ENCODE measurements at places on chromosomes 16 and 17.

DNA sequence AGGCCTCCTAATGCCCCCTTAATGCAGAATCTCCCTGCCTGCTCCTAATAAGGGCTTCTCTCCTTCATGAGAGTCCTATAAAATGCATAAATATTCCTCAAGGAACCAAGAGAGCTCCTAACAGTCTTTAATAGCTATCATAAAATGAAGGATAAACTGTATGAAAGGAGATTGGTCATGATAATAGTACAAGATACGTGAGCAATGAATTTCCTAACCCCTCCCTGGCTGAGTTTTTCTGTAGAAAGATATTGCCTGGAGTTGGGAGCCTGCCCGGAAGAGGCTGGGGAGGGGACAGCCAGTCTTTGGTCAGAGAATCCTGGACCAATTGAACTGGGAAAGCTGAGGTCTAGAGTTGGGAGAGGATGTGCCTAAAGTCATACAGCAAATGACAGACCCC is 321.9 kb upstream of the CDH5 start:
- no peak for DNase-seq

DNA sequence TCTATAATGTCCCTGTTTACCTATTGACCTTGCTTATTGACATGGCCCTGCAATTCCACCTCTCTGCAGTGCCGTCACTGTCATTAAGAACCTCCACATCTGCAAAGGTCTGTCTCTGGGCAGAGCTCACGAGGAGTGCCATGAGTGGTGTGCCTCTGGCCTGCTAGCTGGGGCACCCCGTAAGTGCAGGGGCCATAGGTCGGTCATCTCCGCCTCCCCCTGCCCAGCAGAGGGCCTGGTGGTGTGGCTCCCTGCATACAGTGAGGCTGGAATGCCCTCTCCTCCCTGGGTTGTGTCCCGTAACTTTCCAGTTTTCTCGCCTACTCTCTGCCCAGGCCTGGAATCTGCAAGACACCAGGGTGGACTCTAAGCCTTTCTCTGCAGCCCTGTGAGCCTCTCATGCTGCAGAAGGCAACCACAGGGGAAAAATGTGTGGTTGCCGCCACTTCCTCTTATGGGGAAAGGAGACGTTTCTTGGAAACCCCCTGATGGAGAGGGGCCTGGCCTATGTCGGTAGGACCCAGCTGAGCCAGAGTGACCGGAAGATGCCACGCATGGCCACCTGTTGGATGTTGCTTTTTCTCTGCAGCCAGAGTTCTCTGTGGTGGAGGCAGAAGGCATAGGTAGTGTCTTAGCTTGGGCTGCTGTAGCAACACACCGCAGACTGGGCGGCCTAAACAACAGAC is 2.7 kb upstream of the SNX20 start:
- DNase-seq: no peak

GRCh38 chr16:85629326-85629725 is 16.2 kb downstream of the GSE1 start:
- DNase-seq: no peak

DNA sequence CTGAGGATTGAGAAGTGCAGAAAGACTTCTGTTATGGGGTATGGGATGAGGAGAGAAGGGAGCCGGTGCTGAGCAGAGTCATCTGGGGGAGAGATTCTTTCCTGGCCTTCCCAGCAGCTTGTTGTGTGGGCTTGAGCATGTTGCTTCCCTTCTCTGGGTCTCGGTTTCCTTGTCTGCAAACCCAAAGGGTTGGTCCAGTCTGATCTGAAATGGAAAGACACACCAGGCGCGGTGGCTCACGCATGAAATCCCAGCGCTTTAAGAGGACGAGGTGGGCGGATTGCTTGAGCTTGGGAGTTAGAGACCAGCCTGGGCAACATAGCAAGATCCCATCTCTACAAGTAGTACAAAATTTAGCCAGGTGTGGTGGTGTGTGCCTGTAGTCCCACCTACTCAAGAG is 6.0 kb downstream of the SOCS3 start:
- no peak for DNase-seq

- no peak for DNase-seq
These were observed 5.7 kb upstream of the KCNJ12 start for GRCh38 chr17:21370430-21370829.

DNA sequence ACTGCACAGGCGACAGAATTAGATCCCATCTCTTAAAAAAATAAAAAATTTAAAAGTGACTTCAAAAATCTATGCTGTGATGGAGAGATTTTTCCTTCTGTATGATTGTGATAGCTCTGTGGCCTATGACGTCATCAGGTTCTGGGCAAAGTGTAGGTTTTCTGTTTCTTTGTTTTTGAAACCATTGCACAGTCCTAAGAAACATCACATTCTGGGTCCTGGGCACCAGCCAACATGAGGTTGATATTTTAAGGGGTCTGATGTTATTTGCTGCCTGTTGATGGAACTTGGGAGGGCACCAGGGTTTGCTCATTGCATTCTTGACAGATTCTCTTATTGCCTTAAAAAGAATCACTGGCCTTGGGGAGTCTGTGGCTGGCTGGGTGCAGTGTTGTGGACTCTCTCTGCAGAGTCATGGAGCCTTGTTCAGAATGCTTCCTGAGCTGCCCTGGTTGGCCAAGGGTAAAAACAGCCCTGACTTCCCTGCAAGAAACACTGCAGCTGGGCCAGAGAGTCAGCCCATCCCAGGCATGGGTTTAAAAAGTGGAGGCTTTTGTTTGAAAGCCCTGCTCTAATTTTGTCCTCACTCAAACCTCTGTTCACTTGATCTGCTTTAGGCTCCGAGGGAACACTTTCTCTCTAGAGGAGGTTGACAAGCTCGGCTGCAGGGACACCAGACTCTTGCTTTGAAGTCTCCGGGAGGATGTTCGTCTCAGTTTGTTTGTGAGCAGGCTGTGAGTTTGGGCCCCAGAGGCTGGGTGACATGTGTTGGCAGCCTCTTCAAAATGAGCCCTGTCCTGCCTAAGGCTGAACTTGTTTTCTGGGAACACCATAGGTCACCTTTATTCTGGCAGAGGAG is 10.5 kb upstream of the CYLD start:
- no peak for DNase-seq

- no peak for DNase-seq
These were observed 1.9 kb upstream of the KRTAP4-5 start for GRCh38 chr17:41151525-41151924.

- DNase-seq: no peak
These were observed 458 bp downstream of the ENKD1 start for GRCh38 chr16:67666032-67666551.

DNA sequence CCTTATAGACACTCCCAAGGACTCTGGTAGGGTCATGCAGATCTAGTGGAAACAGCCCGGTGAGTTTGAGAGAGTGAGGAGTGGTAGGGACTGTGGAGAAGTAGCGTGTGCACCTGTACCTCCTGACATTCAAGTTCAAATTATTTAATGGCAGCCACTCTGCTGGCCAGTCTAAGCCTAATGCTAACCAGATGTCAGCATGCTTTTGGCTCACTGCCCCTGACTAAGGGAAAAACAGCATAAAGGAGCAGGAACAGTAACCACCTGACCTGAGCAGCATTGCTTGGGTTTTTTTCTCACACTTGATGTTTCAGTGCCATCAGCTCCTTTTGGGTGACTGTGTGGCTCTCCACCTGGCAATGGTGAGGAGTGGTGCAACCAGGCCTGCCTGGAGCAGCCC is 23.8 kb upstream of the SLC12A3 start:
- DNase-seq: peak; percentile 34

- DNase-seq: no peak
These were observed 13.0 kb upstream of the SALL1 start for GRCh38 chr16:51163894-51164566.

GRCh38 chr16:12002447-12003006 is 26.0 kb downstream of the SNX29 start:
- no peak for DNase-seq

DNA sequence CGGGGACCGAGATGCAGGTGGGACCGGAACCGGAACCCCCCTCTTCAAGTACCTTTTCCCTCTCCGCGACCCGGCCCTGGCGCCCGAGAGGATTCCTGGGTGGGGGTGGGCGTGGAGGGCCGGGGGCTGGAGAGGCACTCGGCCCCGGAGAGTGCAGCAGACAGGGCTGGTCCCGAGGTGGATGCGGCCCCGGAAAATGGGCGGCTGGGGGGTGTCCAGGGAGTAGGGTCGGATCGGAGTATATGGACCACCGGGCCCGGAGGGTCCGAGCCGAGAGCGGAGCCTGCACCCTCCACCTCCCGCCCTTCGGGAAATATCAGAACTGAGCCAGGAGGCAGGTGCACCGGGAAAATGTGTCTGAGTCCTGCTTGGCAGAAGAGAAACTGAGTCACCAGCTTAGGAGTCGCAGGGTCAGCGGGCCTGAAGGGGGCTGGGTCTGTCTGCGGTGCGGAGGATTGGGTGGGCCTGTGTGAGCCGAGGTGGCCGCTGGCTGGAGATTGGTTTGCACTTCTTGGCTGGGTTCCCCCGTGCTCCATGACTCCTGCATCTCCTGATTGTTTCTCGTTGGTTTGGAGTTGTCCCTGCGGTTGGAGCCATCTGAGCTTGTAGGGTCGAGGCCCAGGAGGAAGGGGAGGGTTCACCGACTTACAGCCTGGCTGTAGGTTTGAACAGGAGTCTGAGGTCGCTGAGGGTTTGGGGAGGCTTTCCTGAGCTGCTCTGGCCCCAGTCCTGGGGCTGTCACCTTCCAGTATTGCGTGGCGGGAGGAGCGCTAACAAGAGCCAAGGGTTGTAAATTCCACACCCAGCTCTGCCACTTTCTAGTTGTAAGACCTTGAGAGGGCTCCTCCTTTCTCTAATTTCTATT is 518 bp downstream of the SH2B1 start:
- DNase-seq: no peak

GRCh38 chr17:59172436-59173004 is 17.0 kb downstream of the PRR11 start:
- DNase-seq: no peak

- no peak for DNase-seq
These were observed 7.9 kb downstream of the NAT9 start for GRCh38 chr17:74768069-74768762.

GRCh38 chr16:19419698-19420075 is 2.0 kb downstream of the TMC5 start:
- DNase-seq: no peak

DNA sequence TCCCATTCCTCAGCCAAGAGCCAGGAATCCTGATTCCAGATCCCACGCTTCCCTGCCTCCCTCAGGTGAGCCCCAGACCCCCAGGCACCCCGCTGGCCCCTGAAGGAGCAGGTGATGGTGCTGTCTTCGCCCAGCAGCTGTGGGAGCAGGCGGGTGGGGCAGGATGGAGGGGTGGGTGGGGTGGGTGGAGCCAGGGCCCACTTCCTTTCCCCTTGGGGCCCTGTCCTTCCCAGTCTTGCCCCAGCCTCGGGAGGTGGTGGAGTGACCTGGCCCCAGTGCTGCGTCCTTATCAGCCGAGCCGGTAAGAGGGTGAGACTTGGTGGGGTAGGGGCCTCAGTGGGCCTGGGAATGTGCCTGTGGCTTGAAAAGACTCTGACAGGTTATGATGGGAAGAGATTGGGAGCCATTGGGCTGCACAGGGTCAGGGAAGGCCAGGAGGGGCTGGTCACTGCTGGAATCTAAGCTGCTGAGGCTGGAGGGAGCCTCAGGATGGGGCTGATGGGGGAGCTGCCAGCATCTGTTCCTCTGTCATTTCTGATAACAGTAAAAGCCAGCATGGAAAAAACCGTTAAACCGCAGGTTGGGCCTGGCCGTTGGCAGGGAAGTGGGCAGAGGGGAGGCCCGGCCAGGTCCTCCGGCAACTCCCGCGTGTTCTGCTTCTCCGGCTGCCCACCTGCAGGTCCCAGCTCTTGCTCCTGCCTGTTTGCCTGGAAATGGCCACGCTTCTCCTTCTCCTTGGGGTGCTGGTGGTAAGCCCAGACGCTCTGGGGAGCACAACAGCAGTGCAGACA is at the start of gene SPN:
Gene SPN, plus strand, starts transcription at position 232 of the 791 bp plus-strand sequence. Its CDS starts 482 bp downstream, at position 714.
- DNase-seq: no peak

DNA sequence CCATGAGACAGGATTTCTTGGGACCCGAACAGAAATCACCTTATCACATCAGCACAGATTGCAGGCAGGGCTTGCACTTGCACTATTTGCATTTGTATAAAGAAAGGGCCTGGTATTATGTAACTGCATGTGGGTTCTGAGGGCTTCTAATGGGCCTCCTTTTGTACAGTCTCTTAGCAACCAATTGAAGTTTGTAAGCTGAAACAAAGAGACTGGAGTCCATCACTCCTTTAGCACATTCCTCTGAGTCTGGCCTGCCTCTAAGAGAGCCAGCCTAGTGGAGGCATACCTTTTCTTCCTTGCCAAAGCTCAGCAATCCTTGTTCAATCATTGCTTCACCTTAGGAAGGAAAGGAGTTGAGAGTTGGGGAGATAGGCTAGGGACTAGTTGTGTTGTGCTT is 387.1 kb downstream of the XYLT1 start:
- DNase-seq: no peak

DNA sequence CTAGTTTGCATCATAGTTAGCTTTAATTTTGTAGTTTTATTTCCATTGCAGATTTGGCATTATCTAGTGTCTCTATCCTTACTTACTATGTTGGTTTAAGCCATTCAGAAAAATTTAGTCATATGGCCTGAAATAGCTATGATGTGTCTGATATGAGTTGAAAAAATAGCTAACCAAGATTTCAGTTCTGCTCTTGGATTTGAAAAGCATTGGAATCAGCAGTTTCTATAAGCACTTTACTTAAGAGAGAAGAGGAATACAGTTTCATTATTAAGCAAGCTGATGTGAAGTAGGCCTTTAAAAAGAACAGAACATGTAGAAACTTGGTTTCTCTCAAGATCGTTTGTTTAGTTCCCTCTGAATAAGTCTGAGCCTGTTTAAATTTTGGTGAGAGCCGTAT is 25.9 kb downstream of the LPCAT2 start:
- DNase-seq: no peak

DNA sequence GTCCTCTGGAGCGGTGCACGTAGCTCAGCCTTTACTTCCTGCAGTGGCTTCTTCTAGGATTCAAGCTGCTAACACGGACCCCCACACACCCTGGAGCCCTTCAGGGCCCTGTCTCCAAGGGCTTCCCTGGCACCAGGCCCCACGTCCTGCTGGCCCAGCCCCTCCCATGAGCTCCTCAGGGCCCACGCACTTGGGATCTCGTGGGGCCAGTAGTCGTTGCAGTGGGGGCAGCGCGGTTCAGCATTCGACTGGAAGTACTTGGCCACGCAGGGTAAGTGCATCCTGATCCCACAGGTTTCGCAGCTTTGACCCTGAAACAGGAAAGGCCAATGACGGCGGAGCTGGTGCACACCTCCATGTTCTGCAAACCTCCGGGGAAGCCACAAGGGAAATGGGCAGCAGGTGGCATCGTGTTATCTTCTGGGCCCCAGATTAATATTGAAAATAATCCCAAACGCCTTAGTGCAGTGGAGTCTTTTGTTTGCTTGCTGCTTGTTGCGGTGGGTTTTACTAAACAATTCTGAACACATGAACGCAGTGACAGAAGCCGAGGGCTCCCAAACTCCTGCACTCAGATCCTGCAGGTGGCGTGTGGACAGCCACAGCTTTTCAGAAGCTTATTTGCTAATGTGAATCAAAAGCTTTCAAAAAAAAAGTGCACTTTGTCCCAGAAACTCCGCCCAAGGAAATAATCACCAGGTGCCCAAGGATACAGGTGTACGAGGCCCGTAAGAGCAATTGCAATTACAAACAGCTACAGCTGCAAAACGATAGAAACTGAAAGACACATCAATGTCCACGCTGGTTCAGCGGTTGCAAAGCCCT is 22.4 kb downstream of the KDM8 start:
- no peak for DNase-seq

GRCh38 chr17:83190004-83190385 is 110.6 kb downstream of the METRNL start:
- no peak for DNase-seq

- DNase-seq: no peak
These were observed 29.7 kb upstream of the FASN start for GRCh38 chr17:82127704-82128103.

All from AG09309 (cell line).